ENCODE measurements at places on chromosomes 5 and 9. TPM values are rescaled to one million over a fixed set of nuclear protein-coding genes. Genes with fewer than 3 reads are reported as not detected.

The PCDHB14 gene
- 0.71 TPM for polyA plus RNA-seq

The MYMK gene
- not detected for polyA plus RNA-seq

GRCh38 chr9:18799428-18799827, 233.6 kb downstream of the SAXO1 start:
- DNase-seq = no peak

GRCh38 chr5:33781286-33781685, 110.5 kb downstream of the ADAMTS12 start:
- no peak for DNase-seq

- DNase-seq = no peak
These were observed 59.5 kb downstream of the FAM78A start for GRCh38 chr9:131216806-131217205.

GRCh38 chr9:104247899-104248460, 153.9 kb downstream of the SMC2 start:
- no peak for DNase-seq

DNA sequence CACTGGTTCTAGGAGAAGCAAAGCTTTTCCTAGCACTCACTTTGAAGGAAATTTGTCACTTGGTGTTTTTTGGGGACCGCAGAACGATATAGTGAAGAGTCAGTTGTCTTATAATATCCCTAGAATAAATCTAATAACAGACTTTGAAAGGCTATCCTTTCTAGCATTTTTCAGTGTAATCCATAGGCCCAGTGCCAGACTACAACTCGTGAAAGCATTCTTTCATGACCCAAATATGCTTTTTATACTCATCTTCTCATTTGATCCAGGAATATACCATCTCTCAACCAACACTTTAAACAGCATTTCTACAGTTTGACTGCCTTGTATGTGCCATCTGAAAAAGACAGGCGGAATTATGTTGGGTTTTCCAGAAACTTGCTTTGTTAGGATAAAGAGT, 104.0 kb downstream of the ERCC6L2 start:
- DNase-seq = no peak

GRCh38 chr5:52778781-52779180, 8.9 kb upstream of the ITGA1 start:
- DNase-seq = no peak

DNA sequence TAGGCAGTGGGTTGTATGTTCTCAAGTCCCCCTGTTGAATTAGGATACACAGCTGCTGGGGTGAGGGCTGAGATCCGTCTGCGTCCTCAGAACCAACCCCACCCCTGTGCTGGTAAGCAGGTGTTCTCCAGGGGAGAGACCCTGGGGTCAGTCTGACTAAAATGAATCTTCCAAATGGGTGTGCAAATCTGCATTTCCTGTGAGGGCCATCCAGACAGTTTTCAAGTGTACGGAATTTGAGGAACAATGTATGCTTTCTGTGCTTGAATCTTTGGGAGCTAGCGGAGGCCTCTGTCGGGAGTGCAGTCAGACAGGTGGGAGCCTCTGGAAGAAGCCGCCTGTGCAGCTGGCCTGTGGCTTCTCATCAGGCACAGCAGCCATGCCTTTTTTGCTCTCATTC, 122.9 kb downstream of the MACROH2A1 start:
- no peak for DNase-seq

The STARD4 gene
- 25.0 TPM for polyA plus RNA-seq

The PTGES gene
- polyA plus RNA-seq = 2.8 TPM

DNA sequence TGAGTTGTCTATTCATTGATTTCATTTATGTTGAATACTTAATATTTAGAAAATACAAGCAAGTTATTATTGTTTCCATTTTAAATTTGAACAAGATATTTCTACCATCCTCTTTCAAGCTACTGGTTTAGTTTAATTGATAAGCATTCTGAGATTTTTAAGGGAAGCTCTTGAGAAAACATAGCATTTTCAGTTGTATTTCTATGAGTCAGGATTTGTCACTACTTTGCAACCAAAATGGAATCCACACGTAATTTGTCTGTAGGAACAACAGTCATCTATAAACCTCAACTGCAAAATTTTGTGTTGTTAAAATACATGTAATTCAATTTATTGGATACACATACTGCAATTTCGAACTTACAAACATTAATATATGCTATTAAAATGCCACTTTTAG, 74.0 kb downstream of the PRR16 start:
- DNase-seq = no peak

- no peak for DNase-seq
These were observed 1.9 kb downstream of the FRMD3 start for GRCh38 chr9:83536332-83536731.

DNA sequence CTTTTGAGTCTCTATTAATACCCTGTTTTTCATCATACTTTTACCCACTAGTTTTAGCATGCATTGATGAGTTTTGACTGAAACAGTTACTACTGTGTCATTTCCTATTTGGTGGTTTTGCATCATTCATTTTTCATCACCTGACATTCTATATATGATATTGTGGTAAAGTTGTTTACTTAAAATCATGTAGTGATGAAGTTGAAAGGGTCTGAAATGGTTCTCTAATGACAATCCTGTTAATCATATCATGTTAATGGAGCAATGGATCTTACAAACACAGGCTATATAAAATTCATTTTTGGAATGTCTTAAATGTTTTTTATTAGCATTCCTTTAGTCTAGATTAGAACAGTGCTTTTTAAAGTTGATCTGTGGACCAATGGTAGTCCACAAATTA, 84.1 kb downstream of the ERBIN start:
- DNase-seq = no peak

The NMUR2 gene
- not detected for polyA plus RNA-seq

DNA sequence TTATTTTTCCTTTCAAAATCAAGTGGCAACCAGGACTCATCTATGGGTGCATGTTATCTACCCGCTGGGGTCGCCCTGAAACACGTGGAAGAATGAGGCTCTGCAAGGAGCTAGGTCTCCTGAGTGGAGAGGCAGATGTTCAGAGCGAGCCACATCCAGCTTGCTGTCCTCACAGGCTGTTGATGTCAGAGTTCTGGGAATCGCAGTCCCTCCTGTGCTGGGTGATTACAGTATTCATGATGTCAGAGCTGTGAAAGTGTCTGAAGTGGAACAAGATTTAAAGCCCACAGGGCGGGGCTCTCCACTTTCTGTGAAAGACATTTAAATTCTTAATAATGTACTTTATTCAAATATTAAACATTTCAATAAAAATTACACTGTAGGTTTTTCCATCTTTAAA, 24.4 kb upstream of the LMX1B start:
- no peak for DNase-seq

- DNase-seq = peak; percentile 16
These were observed 101.4 kb upstream of the TARS1 start for GRCh38 chr5:33339413-33339812.

DNA sequence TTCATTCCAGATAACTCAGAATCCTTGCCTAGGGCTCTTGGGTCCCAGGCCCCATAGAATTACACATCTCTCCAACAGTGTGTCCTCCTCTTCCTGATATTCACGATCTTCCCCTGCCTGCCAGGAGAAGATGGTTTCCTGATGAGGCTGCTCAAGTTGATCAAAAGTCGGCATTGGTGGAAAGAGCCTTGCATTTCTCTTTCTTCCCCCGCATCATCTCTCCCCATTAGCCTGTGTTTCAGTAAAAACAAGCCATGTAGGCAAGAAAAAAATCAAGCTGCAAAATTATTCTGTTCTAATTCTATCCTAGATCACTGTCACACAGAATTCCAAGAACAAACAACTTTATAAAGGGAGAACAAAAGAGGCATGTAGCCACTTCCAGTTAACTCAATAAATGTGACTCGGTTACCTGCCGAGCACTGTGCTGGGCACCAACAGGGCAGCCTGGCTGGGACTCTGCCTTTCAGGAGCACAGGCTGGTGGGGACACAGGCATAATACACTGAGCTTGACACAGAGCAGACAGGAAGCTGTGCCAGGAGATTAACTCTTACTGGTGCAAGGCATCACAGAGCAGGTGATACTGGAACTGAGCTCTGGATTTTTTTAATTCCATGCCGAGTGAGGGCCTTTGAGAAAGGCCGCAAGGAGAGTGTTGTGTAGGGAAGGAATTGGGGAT, 25.6 kb downstream of the TMOD1 start:
- DNase-seq = peak; percentile 16

GRCh38 chr5:177089825-177090641, 3.3 kb downstream of the FGFR4 start:
- DNase-seq = no peak

The TRPM3 gene
- polyA plus RNA-seq = 2.8 TPM

The PCDHA9 gene
- 1.1 TPM for polyA plus RNA-seq

DNA sequence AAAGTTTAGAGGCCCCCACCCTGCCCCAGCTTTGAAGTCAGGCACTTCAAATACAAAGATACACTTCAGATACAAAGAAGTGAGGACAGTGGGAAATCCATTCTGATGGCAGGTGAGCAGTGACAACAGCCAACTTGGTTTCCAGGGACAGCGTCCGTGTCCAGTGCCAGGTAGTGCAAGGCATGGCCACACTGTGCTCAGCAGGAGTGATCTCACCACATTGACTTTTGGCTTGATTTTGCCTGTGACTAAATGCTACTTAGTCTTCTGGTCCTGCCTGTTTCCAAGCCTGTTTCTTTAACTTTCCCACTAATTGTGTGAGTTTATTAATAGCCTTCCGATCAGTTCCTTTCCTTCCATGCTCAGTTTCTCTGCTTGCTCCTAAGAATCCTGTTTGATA, 72.6 kb upstream of the PALM2AKAP2 start:
- DNase-seq = no peak

GRCh38 chr5:97797994-97798451, 615.0 kb upstream of the RIOK2 start:
- no peak for DNase-seq

- DNase-seq = peak; percentile 62
These were observed 28.0 kb upstream of the SH3RF2 start for GRCh38 chr5:145908206-145908960.

- no peak for DNase-seq
These were observed 26.0 kb downstream of the ZCCHC7 start for GRCh38 chr9:37146410-37146809.

- DNase-seq = no peak
These were observed 54.0 kb downstream of the ALG2 start for GRCh38 chr9:99167694-99168093.

The ARHGEF37 gene
- 0.78 TPM for polyA plus RNA-seq

The PRLR gene
- 0.31 TPM for polyA plus RNA-seq

DNA sequence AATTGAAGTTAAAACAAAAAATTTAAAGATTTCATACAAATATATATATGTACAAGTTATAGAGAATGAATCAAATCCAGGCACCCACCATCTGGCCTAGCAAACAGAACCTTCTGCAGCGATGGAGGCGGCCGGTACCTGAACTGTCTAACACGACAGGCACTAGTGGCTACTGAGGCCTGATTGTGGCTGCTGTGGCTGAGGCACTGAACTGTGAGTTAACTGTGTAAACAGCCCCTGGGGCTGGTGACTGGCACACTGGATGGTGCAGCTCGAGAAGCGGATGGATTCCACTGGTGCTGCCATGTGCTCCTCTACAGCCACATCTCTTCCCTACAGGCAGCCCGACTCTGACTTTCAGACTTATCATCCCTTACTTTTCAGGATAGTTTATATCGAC, 82.4 kb downstream of the RAPGEF1 start:
- no peak for DNase-seq

DNA sequence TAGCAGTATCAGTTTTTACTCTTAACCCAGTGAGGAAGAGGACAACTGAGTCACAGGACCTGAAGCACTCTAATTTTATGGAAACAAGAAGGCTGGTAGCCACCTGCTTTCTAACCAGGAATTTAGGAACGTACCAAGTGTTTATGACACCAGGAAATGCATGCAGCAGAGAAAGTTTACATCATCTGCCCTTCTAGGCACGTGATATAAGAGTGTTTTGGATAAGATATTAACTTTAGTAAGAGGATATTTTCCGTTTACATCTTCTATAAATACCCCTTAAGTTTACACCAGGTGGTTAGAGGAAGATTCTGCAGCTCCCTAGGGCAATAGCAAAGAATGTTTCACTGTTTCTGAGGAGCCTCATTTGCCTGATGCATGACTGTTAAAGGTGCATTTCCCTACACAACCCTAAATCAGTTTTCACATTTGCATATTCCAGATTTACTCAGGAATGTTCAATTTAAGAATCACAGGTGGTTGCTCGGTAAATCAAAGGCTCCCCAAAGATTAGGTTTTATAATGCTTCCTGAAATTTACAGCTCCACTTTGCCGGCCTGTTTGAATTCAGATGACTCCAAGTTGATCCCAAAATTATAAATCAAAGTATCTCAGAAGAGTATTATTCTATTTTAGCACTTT, 1.8 kb downstream of the TSC1 start:
- no peak for DNase-seq

DNA sequence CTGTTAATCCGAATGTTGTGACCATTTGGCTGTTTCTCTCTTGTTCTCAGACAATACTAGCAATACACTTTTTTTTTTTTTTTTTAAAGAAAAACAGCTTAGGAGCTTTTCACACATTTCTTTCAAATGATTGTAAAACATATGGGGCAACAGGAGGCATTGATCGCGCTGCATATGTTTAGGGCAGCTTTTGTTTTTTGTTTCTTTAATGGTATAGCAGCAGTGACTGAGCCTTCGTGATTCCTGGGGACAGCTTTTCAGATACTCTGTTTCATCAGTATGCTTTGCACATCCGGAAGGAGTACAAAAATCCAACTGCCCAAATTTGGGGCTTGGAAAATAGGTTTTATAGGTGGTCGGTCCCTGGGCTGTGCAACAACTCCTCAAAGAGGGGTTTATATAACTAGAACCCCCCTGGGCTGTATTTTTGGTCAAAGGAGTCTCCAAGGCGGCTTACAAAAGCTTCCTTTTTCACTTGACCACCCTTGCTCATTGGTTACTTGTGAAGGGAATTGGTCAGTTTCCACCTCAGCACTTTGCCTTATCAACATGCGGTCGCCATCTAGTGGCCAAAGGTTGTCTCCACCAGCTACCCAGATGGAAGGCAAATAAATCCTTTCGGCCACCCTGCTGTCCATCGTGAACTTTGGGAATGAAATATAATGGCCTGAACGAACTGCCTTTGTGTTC, 91.8 kb downstream of the PDE6A start:
- peak; percentile 88 for DNase-seq

GRCh38 chr5:14483504-14484157, 98.0 kb upstream of the OTULINL start:
- DNase-seq = no peak

The CA9 gene
- 2.2 TPM for polyA plus RNA-seq

The UBTD2 gene
- 15.5 TPM for polyA plus RNA-seq

- no peak for DNase-seq
These were observed 11.8 kb downstream of the MYOZ3 start for GRCh38 chr5:150672884-150673275.

DNA sequence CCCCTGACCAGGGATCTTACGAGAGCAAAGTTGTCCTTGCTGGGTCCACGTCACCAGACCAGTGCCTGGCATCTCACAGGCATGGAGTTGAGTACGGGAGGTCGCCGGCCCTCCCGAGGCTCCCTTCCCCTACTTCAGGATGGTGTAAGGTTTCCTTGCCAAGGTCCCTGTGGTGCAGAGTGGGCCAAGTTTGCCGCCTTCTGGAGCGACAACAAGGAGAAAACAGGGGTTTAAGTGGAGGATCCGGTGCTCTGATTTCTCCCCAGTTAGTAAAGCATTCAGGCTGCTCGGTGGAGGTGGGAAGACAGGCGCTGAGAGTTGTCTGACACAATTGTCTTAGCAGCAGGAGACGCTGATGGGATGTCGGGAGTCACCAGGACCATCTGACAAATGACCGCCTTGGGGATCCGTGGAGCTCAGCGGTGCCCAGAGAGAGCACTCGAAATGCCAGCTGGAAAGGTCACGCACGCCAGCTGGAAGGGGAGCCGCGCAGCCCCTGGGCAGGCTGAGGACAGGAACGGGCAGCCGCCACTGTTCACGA, 37.3 kb downstream of the ADAMTS2 start:
- no peak for DNase-seq

Measured in GM23338 (cell line).